ENCODE measurements at places on chromosomes 2 and 18. TPM values are rescaled to one million over a fixed set of nuclear protein-coding genes. Genes with fewer than 3 reads are reported as not detected.

Gene POTEI
- 0.04 TPM for polyA plus RNA-seq

Gene IL1RL2
- polyA plus RNA-seq: 0.18 TPM

Gene CYP27A1
- 21.2 TPM for polyA plus RNA-seq

DNA sequence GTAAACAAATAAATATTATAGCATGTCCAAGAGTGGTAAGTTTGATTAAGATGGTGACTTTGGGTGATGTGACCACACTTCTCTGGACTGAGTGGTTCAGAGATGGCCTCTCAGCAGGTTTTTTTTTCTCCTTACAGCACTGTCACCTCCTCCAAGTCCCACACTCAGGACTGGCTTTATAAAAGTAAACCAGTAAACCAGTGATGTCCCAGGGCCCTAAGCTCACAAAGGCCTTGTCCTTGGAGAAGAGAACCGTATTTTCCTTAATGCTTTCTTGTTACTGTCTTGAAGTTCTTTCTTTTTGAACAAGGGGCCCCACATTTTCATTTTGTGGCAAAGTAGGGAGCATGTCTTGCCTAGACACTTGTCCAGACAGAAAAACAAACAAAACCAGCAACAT, 274.0 kb downstream of the MYCN start:
- no peak for DNase-seq

Gene UGT1A8
- polyA plus RNA-seq: not detected

- DNase-seq: no peak
Observed at GRCh38 chr2:233844064-233844807, 10.1 kb downstream of the HJURP start.

- DNase-seq: no peak
Observed at GRCh38 chr2:60998628-60999545, 18.6 kb upstream of the PEX13 start.

DNA sequence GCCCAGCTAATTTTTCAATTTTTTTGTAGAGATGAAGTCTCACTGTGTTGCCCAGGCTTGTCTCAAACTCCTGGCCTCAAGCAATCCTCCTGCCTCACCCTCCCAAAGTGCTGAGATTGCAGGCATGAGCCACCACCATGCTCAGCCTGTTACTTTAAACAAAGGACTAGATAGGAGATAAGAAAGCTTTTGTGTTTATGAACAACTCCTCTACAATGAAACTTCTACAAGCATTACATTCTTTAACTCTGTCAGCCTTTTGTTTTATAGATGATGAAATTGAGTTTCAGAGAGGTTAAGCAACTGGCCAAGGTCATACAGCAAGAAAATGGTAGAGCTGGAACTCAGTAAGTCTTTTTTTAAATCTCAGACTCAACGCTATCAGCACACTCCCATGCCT, 22.7 kb downstream of the ALPK2 start:
- no peak for DNase-seq

- DNase-seq: no peak
Observed at GRCh38 chr18:76977108-76977621, 154.8 kb downstream of the ZNF236 start.

GRCh38 chr18:48408727-48409590, at the start of gene ZBTB7C:
ZBTB7C (minus strand) TSS chr18:48409383.
- DNase-seq: no peak

Gene PDE1A
- 8.0 TPM for polyA plus RNA-seq

DNA sequence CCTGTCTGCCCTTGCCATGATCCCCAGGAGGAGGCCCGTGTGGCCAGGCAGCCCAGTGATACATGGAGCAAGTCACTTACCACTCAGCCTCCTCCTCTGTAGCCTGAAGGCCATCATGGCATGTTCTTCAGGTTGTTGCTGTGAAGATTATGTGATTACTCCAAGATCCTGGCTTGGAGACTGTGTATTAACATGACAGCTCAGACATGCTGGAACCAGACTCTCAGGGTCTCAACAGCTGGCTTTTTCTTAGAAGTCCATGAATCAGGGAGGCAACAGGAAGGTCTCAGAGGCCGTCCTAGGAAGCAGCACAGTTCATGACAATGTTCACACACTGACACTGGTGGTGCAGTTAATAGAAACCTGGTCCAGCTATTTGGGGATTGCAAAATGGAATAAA, 158.6 kb upstream of the TWIST2 start:
- DNase-seq: no peak
